ENCODE measurements at places on chromosomes 5 and 9.

DNA sequence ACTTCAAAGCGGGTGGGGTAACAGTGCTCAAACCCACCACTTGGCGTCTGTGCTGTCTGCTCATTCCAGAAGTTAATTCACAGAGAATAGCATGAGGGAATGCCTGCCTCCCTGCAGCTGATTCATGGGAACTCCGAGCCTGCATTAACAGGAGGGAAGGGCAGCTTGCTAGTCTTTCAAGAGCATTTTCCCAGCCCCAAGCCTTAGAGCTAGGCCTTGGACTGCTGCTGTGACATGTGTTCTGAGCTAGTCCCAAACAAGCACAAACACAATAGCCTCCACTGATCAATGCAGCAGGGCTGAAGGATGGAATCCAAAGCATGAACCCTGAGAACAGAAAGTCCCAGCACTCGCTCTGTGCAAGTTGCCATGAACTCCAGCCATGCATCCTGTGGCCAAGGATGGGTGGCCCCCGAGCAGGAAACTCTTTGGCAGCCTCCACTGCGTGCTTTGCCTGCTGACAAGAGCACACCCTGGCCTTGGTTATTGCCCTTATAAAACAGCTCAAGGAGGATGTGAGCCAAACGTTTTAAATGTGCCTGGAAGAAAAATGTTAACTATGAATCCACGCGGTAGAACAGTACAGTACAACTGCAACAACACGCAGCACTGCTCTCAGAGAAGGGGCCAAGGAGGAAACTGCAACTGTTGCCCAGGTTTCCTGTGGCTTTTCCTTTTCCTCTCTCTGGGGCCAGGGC is 653.1 kb upstream of the KLF4 start:
- DNase-seq = peak; percentile 10

DNA sequence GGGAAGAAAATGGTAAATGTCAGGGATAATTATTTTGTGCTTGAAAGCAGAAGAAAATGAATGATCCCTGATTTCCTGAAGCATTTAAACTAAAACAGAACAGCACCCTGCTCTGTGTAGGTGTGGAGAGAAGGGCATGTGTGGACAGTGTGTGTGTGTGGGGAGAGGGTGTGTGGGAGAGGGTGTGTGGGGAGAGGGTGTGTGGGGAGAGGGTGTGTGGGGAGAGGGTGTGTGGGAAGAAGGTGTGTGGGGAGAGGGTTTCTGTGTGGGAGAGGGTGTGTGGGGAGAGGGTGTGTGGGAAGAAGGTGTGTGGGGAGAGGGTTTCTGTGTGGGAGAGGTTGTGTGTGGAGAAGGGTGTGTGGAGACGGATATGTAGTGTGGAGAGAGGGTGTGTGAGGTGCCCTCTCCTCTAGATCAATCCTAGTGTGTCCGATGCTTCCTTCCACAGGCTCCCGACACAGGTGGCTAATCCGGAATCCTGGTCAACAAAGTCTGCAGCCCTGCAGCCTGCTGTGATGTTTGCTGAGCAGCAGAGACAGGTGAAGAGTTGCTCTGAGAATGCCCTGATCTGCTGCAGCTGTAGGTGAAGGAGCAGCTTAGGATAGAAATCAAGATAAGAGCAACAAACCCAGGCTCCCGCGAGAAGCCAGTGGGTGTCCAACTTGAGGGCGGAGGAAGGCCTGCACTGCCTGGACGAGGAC is 15.5 kb downstream of the IRX4 start:
- no peak for DNase-seq

- DNase-seq = no peak
Measured at GRCh38 chr5:36763454-36763853, 113.1 kb upstream of the NIPBL start.

GRCh38 chr9:126533926-126534310 is 79.8 kb upstream of the LMX1B start:
- no peak for DNase-seq

DNA sequence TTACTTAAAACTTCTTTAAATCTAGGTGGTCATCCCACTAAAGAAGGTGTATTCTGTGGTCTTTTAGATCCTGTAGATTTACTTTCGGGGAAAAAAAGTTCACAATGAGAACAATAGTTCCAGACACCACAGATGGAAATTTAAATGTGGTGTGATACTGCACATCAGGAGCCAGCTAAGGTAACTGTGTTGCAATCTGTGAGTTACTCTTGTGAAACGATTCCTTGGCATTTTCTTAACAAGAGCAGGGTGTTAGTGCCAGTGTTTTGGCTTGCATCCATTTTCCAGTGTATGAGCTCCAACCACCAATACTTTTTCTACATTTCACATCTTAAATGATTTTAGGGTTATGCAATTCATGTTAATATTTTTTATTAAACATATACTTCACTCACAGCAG is 674.5 kb downstream of the CETN3 start:
- DNase-seq = no peak

DNA sequence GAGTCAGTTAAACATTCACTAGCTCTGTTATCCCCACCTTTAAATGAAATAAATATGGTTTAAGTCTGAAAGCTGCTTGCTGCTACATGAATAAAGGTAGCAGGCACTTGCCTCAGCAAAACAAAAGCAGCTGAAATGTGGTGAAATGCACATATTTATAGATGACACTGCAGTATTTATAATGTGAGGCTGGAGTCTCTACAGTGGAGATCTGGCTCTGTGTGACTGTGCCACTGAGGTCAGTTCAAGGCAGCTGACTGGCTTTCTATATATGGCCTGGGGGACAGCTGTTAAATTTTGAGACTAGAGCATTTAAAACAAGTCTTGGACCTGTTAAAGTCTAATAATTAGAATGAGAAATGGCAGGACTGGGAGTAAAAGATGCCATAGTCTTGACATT is 859.6 kb upstream of the SEMA6A start:
- no peak for DNase-seq

DNA sequence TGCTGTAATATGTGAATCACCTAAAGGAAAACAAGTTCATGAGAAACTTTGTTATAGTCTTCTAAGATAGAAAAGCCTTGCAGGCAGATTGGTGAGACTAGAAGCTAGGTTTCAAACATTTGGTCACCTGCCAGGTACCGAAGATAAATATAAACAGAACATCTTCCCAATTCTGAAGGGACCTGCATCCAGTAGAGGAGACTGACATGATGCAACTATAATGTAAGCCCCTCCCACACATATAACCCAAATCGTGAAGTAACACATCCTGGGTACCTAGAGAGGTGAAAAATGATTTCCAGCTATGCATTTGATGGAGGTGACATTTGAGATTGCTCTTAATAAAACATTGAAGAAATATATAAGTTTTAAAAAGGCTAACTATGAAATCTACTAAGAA is 29.9 kb downstream of the SHLD3 start:
- no peak for DNase-seq

DNA sequence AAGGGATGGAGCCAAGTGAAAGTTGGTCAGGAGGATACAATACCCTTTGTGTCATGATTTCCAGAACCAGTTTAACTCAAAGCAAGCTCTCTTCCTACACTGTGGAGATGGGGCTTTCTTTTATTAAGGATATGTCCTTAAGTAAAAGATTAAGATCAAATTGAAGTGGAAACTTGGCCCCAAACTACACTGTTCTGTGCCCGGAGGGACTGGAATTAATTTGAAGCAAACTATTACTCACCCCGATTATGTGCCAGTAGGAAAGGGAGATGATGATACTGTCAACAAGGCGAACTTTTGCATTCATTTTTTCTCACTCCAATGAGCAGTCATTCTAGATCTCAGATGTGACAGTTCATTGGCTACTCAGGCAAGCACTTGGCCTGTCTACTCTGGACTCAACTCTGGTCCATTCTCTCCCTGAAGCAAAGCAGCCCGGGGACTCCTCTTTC is 186.7 kb downstream of the NTRK2 start:
- DNase-seq = no peak

DNA sequence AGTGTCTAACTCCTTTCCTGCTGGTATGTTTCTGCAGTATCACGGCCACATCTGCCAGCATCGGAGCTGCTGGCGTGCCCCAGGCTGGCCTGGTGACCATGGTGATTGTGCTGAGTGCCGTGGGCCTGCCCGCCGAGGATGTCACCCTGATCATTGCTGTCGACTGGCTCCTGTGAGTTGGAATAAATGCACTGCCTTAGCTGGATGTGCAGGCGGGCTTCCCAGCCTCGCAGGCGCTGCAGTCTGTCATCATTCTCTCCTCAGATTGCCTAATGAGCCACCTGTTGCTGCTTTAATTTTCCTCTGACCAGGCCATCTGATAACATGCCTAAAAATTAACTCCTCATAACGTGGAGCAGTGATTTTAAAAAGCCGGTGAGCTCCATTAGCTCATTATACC is 79.1 kb upstream of the PLPP6 start:
- no peak for DNase-seq

- no peak for DNase-seq
Measured at GRCh38 chr9:115035841-115036612, 81.9 kb downstream of the TNC start.

DNA sequence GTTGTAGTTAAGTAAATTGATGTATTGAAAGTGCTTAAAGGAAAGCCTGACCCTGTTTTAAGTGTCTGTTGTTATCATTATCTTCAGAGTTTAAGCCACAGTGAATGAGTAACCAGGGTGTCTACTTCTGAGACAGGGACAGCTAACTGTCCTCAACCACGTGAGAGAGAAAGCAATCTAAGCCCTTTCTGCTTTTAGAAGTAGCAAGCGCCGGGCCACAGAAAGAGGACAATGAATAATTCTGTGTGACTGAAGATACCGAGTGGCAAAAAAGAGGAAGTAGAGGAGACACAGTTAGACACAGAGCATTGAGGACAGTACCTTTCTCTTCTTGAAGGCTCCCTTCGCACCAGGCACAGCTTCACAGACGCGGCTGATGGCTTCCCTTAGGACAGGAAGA is 86.3 kb downstream of the S1PR3 start:
- no peak for DNase-seq

DNA sequence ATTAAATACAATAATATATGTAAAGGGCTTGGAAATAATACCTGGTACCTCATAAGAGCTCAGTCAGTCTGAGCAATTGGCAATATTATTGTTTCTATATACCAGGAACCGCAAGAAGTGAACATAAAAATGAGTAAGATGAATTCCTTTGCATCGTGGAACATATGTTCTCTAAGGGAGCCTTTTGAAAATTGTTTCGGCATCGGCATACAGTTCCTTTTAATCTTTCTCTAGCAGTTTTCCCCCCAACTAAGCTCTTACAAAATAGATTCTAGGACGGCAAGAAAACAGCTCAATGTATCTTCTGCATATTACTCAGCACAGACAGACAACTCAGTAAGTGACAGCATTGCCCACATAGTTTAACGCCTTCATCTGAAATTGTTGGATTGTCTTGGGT is 426.6 kb upstream of the WWC1 start:
- DNase-seq = no peak
